Putamen (tissue), 1 donor: ENCODE measurements at places on chromosomes 1 and 21.

- no peak for DNase-seq
These were observed 485.4 kb downstream of the USP25 start for GRCh38 chr21:16215193-16215592.

DNA sequence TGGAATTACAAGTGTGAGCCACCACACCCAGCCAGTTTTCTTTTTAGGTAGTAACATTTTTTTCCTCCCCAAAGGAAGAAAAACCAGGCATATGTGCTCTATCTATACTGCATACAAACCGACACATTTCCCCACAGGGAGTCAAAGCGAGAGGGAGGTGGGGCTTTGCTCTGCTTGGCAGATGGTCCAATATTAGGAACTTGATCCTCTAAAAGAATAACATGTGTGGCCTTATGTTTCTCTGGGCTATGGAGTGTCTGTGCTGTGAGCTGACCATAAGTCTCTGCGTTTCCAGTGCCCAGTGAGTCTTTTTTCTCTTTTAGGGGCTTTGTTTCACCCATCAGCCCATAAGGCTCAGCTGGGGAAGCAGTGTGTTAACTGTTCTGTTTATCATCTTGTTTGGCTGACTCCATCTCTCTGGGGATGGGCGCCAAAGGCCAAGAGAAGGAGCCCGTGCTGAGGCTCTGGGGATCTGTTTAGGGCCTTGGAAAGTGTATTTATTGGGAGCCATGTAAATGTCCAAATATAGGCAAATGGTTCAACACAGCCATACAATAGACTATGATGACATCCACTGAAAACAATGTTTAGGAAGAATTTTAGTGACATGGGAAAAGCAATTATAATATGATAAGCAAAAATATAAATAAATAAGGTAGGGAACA lies 20.2 kb downstream of the LMOD1 start:
- DNase-seq, result no peak

- no peak for DNase-seq
These were observed 470 bp upstream of the MTMR11 start for GRCh38 chr1:149936992-149937705.

DNA sequence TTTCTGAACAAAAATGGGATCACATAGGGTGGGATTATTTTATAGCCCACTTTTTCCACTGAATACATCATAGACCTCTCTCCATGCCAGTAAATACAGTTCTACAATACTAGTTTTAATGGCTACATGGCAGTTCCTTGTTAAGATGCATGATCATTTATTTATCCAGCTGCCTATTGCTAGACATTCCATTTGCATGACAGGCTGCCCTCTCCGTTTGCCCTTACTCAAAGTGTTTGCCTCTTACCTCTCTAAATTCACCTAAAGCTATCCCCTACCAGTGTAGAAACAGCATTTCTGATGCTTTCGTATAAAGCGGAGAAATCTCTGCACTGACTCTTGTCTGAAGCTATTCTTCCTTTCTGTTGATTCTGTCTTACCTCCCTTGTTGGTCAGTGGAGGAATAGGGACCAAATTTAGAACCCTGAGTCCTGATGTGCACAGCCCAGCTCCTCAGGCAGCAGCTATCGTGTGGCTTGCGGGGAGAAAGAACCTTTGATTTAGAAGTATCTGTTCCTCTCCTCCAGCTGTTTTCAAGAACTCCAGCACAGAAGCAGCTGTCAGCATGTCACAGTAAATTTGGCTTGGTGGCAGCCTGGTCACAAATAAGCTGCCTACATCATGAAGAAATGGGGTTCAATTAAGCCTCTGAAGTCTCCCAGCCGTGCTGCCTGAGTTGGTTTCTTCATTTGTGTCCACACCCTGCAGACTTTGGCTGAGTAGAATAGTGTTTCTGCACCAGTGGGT lies 337.3 kb downstream of the PRDM2 start:
- DNase-seq, result no peak

DNA sequence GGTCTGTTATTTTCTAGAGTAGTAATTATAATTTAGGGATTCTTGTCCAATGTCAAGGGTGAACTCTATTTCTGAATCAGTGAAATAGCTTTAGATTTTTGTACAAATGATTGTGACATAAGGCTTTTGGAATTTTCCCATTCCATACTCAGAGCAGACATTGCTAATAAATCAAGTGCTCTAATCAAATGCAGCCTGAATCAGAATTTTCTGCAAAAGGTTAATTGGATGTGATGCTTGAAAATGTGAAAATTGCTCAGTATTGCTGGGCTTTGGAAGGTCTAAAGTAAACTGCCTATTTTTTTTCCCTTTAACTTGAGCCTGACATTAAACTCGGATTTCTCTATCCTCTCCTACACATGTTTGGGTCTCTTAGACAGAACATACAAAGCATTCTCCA lies 23.2 kb downstream of the SGIP1 start:
- no peak for DNase-seq

DNA sequence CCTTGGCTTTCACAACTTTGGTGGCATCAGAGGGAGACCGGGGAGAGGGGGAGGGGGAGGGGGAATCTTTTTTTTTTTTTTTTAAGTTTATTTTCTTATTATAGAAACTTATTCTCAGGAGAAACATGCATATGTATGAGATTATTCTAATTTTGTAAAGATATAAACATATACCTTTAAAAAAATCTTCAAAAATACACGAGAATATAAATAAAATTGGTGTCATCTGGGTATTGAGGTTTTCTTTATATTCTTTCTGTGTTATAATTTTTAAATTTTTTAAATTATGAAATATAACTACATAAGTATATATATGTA lies 18.9 kb upstream of the SNRPE start:
- no peak for DNase-seq

GRCh38 chr21:42582787-42583476 lies 69.3 kb downstream of the SLC37A1 start:
- DNase-seq, result no peak

GRCh38 chr1:155301342-155301841 lies at the start of gene PKLR:
PKLR (minus strand) TSS chr1:155301438; CDS start chr1:155301395, 43 bp downstream.
- DNase-seq, result no peak

DNA sequence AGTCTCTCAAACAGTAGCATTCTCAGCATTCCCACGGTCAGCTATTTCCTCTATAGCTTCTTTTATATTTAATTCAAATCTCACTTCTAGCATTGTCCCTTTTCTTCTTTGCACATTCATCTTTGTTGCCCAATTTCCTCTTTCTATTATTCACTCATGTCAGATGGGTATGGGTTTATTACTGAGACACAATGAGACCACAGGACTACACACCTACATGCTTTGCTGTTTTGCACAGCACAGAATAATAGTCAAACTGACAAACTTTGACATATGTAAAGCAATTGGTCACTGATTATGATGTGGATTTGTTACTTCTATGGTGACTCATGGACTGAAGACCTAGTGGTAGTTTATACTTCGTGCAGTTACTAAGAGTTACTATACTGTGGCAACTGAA lies 5.8 kb upstream of the CD1C start:
- no peak for DNase-seq

DNA sequence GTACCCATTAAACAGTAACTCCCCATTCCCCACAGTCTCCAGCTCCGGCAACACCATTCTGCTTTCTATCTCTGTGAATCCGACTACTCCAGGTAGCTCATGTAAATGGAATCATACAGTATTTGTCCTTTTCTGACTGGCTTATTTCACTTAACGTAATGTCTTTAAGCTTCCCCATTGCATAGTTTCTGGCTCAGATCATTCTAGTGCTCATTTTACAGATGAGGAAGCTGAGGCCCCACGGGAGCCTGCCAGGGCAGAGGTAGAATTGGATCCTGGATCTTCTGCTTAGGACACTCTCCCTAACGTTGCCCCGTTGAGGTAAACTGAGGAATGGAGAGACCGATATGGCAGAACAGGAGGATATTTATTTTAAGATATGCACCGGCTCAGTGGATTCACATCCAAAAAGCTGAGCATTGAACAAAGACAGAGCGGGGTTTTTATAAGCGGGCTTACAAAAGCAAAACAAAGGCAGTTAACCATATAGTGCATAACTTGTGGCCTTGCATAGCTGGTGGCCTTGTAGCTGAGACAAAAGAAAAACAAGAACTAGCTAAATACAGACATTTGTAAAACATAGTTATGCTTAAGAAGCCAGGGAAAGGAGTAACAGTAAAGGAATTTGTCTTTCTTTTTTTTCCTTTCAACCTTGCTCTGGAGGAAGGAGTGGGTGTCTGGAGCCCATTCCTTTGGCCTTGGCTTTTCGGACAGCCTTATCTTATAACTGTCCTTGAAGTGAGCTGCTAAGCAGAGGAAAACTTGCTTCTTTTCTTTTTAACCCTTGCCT lies 15.3 kb upstream of the KLHDC8A start:
- no peak for DNase-seq

GRCh38 chr1:13492711-13493110 lies 21.1 kb downstream of the LRRC38 start:
- DNase-seq, result no peak

DNA sequence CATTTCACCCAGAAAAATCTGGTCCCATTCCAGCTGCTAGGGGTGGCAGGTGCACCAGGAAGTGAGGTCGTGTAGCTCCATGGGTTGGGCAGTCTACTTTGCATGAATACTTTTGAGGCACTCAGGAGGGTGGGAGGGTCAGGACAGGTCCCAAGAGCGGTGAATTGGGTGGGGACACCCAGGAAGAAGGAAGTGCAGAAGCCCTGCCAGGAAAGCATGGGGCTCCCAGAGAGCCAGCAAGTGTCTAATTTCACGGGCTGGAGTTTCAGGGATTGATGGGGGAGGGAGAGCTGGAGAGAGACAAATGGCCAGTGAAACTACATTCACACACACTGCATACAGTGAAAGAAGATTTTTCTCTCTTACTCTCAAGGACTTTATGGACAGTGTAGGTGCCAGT lies 137.8 kb downstream of the GALNT2 start:
- no peak for DNase-seq

DNA sequence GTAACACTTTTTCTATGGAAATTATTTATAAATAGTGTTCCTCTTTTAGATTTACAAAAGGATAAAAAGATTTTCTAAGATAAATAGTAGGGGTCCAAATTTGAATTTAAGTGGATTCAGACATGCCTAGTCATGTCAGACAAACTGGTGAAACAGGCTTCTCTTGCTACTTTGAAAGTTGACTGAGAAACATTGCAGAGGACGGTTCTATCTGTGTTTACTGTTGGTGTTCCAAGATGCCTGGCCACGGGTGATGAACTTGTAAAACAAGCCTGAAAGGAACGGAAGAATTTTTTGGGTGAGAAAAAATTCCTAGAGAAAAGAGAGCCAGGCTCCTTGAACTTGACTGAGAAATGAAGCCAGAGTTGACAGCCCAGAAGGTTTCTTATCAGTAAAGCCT lies 2.2 kb downstream of the KRTAP19-1 start:
- DNase-seq, result no peak

GRCh38 chr1:40652979-40653378 lies 12.5 kb downstream of the RIMS3 start:
- DNase-seq, result no peak

DNA sequence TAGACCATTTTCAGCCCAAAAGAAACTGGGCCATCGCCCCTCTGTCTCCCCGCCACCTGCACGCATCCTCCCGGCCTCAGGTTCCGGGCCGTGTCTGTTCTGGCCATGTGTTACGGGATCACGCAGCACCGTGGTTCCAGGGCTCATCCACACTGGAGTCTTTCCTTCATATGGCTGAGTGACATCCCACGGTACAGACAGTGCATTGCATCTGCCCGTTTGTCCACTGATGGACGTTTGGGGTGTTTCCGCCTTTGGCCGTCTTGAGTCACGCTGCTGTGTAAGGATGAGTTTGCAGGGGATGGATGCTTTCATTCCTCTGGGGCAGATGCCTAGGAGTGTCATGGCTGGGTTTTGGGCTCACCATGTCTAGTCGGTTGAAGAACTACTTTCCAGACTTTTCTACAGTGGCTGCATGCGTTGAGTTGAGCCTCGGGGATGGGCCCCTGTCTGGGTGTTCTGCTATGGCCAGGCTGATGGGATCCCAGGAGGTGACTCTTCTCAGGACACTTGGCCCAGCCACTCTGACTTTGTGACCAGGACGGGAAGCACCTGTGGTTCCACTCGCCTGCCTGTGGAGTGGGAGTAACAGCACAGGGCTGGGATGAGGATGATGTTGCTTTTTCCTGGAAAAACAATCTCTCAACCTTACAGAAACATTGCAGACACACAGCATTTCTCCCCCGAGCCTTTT lies 16.8 kb downstream of the RRP1 start:
- DNase-seq, result no peak

DNA sequence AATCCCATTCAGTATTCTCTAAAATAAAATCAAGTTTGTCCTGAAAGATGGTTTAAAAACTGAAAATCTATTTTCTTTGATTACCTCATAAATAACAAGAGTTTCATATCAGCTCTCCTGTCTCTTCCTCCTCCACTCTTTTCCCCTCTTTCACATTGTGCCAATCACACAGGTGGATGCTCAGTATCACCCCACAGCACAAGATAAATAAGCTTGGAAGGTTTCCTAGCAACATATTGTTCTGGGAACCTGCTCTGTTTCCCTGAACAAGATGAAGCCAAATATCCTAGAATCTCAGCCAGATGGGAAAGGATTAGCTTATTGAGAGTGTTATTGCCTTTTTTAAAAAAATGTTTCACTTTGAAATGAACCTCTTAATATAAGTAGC lies 45.7 kb upstream of the CACYBP start:
- no peak for DNase-seq

GRCh38 chr1:17117451-17118265 lies 1.6 kb downstream of the PADI2 start:
- no peak for DNase-seq
